Stimulated activated CD8-positive, alpha-beta memory T cell treated with anti-CD3 and anti-CD28 coated beads, Interleukin-15, amount 100 ng/mL, for 48 hours (primary cell): ENCODE measurements at places on chromosomes 11 and 22.

DNA sequence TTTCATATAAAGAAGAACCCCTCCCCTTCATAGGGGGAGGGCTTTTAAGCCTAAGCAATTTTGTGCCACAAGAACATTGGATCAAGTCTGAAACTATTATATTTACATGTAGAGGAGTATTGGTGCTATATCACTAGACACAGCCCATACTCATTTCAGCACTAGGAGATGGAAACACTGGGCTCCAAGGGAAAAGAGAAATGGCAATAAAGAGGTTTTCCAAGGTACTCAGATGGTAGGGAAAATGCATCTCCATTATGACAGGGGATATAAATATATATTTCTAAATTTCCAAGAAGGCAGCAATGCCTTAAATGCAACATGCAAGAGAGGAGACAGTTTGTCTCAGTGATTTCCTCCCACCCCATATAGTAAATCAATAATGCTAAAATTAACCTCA, 209.0 kb downstream of the RAB38 start:
- no peak for DNase-seq

GRCh38 chr11:120807414-120808150, 216.3 kb upstream of the TBCEL start:
- no peak for DNase-seq

- DNase-seq = no peak
Measured at GRCh38 chr11:70935006-70935768, 317.2 kb downstream of the SHANK2 start.

- DNase-seq = peak; percentile 5
Measured at GRCh38 chr11:19076744-19077589, 16.4 kb upstream of the MRGPRX2 start.

- no peak for DNase-seq
Measured at GRCh38 chr11:60125956-60126585, 37.6 kb downstream of the MS4A2 start.

- no peak for DNase-seq
Measured at GRCh38 chr11:10941414-10941813, 83.6 kb upstream of the ZBED5 start.

- DNase-seq = no peak
Measured at GRCh38 chr22:39214006-39214382, 30.8 kb downstream of the PDGFB start.

DNA sequence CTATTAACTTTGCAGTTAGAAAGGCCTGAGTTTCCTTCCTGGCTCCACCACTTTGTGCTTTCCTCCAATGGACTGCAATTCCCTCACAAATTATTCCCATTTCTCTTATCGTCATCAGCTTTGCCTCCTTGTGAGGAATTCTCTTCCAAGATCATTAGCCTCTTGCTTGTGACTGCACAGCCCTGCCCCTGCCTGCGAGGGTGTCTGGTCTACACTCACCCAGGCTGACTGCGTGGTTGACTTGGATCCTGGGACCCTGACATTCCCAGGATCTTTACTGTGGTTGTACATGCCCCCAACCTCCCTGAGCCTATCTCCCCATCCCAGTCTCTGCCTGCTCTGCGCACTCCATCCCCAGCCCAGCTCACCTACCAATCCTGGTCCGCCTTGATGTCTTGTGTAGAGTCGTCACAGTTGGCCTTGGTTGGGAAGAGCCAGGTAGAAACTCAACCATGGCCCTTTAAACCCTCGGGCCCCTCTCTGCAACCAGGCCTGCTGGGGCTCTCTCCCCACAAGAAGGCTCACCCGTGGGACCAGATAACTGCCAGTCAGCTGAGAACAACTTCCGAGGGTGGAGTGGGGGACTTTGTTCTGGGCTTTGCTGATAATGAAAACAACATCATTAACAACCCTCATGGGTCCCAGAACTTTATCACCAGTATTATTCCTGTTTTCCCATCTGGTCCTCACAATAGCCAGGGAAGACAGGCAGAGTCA, at the start of gene OR2AT4:
Gene OR2AT4, minus strand, starts transcription at position 421 of the 717 bp plus-strand sequence.
- no peak for DNase-seq

DNA sequence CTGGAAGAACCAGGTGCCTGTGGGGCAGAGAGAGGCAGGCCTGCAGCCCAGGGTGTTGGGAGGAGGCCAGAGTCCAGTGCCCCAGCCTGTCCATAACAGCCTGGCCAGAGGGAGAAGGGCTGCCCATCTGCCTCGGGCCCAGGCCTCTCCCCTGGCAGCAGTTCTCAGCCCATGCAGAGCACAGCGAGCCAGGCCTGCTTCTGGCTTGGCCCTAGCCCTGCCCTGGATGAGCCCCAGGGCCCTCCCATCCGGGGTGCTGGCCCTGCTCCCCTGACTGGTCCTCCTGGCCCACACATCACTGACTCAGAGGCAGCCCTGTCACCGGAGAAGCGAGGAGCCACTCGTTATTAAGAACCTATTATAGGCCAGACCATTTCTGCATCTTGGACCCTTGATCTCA, 19.7 kb upstream of the MYRF start:
- DNase-seq = no peak

DNA sequence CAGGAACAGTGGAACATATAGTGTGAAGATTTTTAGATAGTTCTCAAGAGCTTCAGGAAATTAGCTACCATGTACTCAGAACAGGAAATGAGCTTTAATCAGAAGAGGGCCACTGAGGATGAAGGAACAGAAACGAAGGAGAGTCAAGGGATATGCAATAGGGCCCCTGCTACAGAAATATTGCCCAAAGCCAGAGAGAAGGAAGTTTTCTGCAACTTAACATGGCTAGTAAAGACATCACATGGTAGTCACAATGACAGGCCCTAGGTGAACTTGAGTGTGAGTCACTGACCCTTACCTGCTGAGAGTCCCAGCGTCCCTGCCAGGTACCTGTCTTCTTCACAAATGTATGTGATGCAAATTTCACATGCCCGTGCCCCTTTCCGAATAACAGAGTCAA, 25.2 kb upstream of the CARD16 start:
- DNase-seq = no peak

GRCh38 chr22:32311551-32312071, 46.1 kb upstream of the RFPL3 start:
- no peak for DNase-seq

DNA sequence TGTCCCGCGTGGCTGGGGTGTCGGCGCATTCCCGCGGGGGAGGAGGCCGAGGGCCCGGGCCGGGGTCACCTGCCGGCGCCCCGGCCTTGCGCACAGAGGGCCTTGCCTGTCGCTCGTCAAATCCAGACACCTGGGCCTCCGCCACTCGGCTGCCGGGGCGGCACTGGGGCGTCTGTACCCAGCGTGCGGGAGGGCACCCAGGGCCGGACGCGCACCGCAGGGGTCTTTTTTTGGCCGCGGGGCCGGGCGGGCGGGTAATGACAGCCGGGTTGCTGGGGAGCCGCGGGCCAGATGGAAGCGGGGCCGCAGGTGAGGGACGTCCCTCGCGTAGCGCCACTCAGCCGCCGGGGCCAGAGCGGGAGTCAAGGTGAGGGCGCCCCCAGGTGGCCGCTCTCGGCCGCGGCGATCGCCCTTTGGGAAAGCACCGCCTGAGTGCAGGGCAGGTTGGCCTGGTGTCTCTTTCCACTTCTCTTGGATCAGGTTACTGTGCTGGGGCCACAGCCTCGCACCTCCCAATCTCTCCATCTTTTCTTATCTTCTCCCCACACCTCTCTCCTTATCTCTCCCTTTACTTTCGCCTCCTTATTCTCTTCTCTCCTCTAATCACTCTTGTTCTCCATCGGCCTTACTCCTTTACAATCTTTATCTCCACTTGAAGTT, 3.5 kb downstream of the PHLDB1 start:
- DNase-seq = peak; percentile 75

DNA sequence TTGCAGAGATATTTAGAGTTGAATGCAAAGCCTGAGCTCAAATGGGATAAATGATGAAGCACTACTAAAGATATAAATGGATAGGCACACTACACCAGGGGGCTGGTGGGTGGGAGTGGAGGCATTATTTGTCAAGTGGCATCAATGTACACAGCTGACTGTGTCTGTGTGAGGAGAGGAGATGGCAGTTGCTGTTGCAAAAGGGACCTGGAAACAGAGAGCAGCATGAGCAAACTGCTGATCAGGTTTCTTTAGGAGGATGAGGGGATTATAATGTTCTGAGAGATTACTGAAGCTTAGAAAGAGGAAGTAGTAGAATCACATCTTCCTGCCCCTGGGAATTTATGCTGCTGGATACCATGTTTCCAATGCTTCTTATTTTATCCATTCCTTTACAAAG, 39.4 kb upstream of the LIN7C start:
- DNase-seq = no peak

- no peak for DNase-seq
Measured at GRCh38 chr11:130828741-130829140, 87.5 kb downstream of the SNX19 start.

DNA sequence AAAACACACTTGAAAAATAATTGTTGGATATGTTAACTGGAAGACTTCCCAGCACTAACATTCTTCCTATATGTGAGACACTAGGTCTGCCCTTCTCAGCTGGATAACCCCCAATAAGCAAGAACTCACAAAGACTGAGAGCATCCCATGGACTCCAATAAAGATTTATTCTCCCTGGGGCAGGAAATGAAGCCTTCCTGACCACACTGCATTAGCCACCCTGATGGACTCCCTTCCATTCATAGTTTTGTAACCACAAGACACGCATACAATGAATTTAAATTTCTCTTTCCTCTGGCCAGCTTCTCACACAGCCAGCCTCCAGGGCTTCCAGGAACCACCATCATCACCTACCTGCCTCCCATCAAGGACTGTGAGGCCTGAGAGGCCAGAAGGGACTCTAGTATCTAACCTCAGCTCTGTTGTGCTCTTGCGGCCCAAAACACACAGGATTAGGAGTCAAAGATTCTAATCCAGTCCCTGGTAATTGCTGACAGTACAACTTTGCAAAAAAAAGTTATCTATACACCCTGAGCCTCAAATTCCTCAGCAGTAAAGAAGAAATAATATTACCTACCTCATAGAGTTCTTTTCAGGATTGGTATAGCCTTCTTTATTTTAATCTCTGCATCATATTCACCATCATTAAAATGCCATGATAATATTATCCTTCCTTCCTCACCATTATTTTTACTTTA, 45.6 kb upstream of the GDPD4 start:
- no peak for DNase-seq

GRCh38 chr11:79092791-79093353, 348.0 kb downstream of the TENM4 start:
- no peak for DNase-seq

DNA sequence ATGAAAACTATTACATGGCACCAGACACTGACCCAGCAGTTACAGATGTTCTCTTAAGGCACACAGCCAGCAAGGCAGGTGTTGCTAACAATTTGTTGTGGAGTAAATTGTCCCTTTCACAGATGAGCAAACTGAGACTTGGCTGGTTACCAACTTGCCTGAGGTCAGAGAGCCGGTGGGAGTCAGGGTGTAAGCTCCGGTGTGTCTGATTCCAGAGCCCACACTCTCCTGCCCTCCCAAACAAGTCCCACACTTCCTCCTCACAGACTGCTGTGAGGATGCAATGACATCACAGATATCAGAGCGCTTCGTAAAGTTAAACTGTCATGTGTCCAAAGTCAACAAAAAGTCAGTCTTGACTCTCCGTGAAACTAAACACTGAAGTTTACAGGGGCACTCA, 12.5 kb downstream of the GDPD5 start:
- DNase-seq = no peak

DNA sequence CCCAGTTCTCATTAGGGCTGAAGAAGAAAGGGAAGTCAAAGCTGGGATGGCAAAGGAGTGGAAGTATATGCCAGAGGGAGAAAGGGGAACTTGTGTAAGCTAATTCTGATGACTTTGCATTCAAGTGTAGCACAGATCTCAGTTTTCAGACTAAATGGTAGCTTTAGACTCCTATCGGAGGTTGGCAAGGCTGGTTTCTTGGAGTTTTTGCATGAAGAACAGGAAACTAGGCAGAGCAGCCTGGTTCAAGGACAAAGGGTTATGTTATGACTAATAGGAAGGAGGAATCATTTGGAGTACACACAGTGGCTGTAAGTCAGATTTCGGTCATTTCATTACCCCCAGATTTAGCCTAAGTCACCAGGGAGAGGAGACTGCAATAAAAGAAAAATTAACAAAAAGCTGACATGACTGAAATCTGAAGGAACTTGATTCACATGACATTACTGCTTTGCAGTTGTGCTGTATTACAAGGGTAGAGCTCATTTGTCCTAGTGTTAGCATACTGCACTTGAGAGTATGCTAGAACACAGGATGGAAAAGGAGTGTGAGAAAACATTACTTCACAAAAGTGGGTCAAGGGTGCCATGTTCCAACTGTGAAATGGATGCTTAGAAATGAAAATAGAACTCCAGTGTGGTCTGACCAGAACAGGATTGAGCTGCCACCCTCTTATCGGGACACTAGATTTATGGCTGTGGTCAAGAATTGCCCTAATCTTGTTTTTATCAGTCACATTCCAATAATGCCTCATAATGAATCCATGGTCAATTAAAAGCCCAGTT, 23.6 kb downstream of the ADM start:
- no peak for DNase-seq
